ENCODE measurements at places on chromosomes 13 and 19.
A peak's percentile ranks its signal among the peaks of the same experiment; 100 is the strongest.

DNA sequence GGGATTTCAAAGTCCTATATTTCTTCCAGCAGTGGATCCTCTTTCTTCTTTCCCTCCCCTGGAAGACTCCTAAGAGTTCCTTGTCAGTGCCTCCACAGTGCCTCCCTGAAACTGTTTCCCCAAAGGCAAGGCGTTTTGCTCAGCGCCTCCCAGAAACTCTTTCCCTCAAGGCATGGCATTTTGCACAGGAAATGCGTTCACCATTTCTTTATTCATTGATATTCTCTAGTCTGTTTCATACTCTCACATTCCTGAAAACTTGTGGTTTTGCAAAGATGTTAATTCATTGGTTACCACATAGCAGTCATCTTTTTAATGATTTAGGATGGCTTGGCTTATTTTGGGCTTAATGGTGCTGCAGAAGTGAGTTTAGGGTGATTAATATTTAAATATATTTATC is 177.3 kb upstream of the SLC10A2 start:
- DNase-seq: no peak

GRCh38 chr13:44523146-44524015 is 52.7 kb downstream of the TSC22D1 start:
- no peak for DNase-seq

DNA sequence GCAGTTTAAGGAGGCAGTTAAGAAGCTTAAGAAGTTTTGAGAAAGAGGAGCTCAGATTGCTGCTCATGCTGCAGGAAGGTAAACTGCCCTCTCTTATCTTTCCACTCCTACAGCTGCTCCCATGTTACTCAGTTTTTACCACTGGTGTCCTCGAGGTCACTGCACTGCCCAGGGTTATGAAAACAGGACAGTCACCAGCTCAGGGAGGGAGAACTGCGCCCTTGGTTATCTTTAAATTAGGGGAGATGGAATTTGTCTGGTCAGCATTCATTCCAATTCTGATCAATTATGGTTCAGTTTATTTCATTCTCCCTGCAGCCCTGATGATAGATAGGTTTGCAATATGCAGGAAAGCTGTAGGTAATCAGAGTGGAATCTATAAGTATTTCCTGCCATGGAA is 10.8 kb upstream of the SLC46A3 start:
- no peak for DNase-seq

- no peak for DNase-seq
Observed at GRCh38 chr19:2070436-2070827, 19.4 kb upstream of the MKNK2 start.

GRCh38 chr19:38202504-38202903 is 21.5 kb downstream of the DPF1 start:
- no peak for DNase-seq

DNA sequence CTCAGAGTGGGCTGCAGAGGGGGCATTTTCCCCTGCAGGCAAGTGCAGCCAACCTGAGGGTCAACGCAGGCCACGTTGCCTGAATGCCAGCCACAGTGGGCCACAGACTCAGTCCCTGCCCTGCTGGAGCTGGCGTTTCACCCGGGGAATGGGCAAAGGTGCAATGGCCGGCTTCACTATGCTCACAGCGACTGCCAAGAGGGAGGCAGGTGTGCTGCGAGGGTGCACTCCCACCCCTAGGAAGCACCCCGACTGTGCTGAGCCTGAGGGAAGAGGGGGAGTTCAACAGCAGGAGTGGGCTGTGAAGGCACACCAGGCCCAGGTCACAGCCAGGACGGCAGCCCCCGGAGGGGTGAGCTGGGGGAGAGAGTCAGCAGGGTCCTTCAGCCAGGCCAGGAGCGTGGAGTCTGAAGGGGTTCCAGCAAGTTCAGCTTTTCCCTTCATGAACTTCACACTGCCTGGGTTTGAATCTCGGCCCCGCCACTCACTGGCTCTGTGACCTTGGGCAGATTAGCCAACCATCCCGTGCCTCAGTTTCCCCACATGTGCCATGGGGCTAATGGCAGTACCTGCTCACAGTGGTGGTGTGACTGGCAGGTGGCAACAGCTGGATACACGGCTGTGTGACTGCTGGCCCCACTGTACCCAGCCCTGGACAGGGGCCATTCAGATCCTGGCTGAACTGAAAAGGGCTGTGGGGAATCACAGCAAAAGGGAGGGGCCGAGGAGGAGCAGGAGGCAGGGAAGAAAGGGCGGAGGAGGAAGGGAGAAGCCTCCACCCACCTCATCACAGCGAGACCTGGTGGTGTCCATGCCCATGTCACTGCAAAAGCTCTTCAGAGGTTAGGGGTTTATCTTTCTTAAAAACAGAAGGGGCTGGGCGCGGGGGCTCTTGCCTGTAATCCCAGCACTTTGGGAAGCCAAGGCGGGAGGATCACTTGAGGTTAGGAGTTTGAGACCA is 7.6 kb downstream of the TRAPPC6A start:
- DNase-seq: no peak

DNA sequence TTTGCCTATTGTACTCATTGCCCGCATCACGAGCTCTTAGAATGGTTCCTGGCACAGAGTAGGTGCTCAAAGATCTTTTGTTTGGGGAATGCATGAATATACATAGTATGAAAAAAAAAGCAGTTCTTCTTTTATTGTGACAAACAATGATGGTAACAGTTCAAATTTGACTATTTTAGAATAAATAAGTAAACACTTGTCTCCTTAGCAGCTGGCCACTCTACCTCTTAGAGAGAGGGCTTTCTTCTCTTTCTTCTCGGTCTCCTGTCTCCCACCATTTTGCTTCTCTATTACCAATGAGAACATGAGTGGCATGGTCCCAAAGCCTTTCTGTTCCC is 639 bp upstream of the SLAIN1 start:
- DNase-seq: no peak

DNA sequence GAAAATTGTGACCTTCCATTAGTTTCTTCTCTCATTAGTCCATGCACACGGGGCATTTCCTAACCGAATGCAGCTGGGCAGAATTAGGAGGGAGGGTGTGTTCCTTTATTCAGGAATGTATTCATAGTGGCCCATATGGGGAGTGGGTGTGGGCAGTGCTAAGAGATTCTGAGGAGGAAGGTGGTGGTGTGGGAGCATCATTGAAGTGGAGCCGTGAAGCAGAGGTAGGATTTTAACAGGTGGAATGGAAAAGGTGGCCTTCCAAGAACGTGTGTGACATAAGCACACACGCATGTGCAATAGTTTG is 134.2 kb downstream of the MTUS2 start:
- DNase-seq: no peak

DNA sequence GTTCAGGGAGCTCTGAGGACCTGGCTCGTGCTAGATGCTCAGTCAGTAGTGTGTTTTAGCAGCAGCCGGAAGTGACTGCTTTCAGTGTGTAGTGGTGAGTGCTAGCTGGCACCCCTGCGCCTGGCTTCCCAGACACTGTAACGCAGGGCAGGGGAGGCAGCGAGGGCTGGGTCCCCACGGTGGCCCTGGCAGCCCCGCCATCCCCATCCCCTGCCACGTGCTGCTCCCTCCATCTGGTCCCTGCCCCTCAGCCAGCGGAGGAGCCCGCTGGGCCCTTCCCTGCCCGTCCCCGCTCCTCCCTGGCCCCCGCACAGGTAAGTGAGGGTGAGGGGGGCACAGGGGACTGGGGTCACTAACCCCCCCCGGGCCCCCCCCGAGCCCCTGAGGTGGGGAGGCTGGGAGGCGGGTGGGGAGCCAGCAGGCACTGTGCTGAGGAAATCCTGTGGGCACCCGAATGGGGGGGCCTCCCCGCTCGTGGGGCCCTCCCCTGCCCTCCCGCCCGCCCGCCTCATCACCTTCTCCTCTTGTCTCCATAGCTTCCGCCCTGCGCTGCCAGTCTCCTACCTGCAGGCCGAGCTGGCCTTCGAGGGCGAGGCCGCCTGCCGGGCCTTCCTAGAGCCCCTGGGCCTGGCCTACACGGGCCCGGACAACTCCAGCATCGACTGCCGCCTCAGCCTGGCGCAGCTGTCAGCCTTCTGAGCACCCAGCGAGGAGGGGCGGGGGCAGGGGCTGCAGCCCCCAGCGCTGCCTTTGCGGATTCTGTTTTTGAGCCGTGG is 3.2 kb downstream of the LENG9 start:
- no peak for DNase-seq

DNA sequence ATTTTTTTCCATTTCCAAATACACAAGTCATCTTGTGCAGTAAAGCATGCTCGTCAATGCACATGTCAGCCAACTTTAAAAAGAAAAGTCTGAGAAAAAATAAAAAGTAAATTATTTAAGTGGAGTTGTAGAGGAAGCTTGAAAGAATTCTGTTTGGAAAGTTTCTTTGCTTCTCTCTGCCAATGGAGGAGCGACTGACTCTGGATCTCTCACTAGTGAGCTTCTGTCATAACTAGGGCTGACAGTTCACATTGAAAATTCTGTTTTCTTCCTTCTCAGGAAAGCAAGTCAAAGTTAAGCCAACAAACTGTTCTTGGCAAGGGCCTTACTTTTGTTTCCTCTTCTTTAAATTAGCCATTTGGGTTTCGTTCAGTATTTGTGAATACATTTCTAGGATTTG is 298.2 kb downstream of the POU4F1 start:
- DNase-seq: no peak

- DNase-seq: no peak
Observed at GRCh38 chr19:19630062-19630414, 2.0 kb upstream of the LPAR2 start.

DNA sequence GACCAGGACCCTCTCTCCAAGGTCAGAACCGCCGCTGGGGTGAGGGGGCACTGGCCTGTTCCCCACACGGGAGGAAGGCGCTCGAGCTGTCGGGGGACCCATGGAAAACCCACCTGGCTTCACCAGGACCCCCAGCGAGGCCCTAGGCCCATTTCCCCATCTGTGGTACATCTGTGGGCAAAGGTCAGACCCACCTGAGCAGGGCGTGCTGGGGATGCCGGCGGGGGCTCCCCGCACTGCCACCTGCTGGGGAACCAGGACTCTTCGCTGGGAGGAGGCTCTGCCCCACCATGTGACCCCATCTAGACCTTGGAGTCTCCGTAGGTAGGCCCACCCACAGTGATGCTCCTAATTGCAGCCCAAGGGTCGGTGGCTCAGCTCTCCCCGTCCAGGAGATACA is 511 bp downstream of the WDR88 start:
- peak; percentile 10 for DNase-seq

GRCh38 chr13:51781246-51782022 is 22.5 kb downstream of the DHRS12 start:
- no peak for DNase-seq

DNA sequence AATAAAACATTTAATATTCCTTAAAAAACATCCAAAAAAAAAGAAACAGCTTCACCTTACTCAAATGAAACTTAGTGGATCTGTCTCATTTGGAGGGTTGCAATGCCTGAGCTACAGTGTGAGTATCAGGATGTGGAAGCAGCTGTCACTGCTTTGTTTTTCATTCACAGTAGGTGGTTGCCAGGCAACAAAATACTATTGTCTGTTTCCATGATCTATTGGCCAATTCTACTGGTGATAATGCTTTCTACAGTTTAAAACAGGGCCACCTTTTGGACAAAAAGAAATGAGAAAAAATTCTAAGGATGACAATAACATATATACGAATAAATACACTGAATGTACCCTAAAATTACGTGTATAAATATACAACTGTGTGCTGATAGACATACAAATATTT is 3.0 kb downstream of the ENOX1 start:
- DNase-seq: no peak
